ENCODE measurements at places on chromosomes 12 and 14.

- no peak for DNase-seq
Measured at GRCh38 chr14:89406941-89407340, 10.1 kb downstream of the FOXN3 start.

- DNase-seq = no peak
Measured at GRCh38 chr12:92141591-92142121, 4.0 kb downstream of the BTG1 start.

- no peak for DNase-seq
Measured at GRCh38 chr14:63277591-63278183, 41.0 kb downstream of the GPHB5 start.

DNA sequence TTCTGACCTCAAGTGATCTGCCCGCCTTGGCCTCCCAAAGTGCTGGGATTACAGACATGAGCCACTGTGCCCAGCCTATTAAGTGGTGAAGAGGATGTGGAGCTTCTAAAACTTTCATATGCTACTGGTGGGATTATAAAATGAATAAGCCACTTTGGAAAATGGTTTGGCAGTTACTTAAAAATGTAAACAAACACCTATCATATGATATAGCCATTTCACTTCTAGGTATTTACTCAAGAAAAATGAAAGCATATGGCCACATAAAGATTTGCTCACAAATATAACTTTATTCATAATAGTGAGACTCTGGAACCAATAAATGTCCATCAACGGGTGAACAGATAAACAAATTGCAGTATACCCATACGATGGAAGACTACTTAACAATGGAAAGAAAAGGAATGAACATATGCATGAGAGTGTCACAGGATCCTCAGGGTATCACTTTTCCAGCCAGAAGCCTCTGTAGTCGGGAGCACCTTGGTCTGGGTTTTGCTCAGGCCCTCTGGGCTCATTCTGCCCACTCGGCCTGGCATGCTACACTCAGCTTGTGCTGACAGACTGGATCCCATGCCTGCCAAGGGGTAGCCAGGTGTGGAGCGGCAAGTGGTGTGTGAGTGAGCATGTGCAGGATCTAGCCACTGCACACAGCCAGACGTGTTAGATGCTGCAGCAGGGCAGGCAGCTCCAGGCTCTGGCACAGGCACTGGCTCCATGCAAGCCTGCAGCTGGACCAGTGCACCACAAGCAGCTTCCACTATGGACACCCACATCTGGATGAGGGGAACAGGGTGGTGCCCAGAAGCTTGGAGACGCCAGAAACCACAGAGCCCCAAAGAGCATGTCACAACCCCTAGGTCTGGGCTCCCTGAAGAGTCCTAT, 213.2 kb upstream of the DIO3 start:
- DNase-seq = no peak

DNA sequence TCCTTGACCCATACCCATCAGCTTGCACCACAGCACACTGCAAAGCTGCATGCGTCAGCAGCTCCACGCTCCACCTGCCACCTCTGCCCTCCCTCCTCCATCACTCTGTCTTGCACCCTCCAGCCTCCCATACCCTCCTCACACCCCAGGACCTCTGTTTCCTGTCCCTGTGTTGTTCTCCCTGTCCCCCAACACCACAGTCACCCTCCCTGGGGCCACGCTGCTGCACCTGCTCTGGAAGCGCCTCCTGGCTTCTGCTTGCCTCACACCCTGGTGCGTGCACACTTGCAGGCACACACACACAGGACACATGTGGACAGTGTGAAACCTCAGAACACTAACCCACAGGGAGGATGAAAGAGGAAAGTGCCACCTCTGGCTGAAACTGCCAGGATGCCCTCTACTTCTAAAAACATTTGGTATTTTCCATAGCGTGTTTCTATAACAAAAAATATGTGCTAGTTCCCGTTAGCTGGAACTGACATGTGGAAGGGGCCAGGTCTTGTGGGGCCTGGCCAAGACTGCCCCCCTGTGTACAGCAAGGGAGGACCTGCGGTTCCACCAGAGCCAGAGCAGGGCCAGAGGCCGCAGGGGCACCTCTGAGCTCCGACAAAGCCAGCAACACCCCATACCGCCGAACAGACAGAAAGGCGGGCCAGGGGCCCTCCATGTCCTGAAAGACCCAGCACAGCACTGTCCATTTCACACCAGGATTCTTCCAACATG, 10.0 kb downstream of the BRF1 start:
- DNase-seq = no peak

- no peak for DNase-seq
Measured at GRCh38 chr14:101134851-101135433, 231.4 kb upstream of the RTL1 start.

DNA sequence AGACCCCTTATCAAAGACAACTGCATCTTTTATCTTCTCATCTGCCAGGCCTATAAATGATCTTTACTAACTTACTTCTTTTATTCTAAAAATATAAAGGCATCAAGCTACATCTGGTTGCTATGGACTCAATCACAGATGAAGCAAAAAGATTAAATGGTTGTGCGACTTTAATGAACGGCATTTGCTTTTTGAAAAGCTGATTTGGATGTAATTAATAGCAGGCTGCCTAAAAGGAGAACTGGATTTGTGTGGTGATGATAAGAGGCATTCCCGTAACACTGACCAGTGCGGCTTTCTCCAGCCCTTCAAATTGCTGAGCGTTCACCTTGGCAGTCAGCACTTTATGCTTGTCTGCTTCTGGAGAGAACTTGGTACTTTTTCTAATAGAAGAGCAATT, 103.8 kb downstream of the ARMH4 start:
- DNase-seq = no peak

DNA sequence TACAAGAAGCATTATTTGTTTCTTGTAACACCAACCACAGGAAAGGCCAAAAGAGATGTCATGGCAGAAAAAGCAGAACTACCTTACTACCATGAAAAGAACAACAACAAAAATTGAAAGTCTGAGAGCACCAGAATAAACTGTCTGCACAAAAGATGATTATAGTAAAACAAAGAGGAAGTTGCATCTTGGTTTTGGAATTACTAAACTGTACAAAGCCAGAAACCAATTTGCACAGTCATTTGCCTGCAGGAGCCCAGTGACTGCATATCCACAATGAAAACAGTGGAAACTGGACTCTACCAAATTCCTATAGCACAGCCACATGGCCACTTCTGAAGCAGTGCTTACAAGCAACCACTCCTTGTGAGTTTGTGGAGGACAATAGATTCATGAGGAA, 276.2 kb downstream of the SSPN start:
- no peak for DNase-seq

DNA sequence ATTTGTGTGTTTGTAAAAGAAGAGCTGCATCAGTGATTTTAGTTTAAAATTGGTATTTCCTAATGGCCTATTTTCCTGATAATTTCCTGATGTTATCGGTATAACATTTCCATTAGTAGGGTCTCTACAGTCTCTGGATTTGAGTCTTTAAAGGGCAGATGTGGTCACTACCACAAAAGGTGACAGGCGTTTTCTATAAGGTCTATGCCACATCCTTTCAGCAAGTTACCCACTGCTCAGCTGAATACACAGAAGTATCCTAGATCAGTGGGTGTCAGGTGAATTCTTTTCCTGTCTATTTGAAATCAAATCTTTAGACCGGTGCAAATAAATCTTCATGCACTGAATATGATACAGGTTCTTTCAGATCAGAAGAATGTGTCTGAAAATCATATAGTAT, 90.2 kb downstream of the LIN7A start:
- no peak for DNase-seq

GRCh38 chr12:1796515-1797010, 23.8 kb upstream of the LRTM2 start:
- DNase-seq = no peak

DNA sequence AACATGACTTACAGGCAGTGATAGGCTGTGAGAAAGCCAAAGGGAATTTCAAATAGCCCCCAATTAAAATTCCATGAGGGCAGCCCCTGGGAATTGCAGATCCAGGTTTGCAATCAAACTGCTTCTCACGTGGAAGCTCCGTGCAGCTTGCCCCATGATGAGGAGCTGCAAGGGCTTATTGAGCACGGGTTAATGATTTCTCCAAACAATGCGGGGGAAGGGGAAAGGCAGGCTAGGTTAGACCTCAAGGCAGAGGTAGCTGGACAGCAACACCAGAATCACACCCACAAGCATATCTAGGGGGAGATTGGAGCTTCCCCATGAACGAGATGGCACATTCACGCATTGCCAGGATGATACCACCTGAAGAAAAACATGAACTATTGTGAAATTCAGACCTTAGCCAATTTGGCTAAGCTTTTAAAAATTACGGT, 5.0 kb upstream of the DUSP6 start:
- no peak for DNase-seq

DNA sequence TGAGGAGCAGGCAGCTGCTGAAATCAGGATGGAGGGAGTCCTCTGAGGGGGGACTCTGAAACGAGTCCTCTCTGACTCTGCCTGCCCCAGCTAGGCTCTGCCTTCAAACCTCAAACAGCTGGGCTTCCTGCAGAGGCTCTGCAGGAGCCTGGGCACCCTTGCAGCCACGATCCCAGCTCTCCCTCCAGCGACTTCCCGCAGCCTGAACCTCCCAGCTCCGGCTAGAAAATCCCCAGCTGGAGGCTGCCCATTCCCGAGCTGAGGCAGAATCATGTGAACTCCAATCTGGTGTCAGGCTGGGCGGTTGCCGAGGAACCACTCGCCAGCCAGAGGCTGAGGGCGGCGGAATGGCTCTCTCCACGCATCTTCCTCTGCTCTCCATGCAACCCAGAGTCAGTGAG, at the start of gene GPR68:
Gene GPR68, minus strand, starts transcription at position 204 of the 401 bp plus-strand sequence. CDS start 9,654 bp downstream, outside the sequence.
- no peak for DNase-seq

DNA sequence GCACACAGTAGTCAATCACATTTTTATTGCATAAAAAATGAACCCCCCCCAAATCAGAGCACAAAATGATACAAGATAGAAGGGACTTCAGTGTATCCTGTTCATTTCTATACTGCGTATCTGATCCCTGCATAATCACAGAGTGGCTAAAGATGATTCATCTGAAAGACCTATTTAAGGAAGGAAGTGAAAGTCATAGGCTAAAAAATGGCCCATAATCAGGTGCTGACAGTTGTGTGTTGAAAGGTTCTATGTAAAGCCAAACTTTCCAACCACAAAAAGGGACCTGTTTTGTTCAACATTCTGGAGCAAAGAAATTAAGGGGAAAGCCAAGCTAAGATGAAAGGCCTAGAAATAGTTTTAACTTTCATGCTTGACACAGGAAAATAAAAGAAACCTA, 147.8 kb upstream of the ATP2B1 start:
- DNase-seq = no peak

- no peak for DNase-seq
Measured at GRCh38 chr12:79689477-79690141, 1.2 kb downstream of the PAWR start.

- DNase-seq = no peak
Measured at GRCh38 chr12:78695749-78696148, 168.8 kb upstream of the SYT1 start.

- DNase-seq = no peak
Measured at GRCh38 chr12:89765959-89766824, 57.6 kb upstream of the ATP2B1 start.
